ENCODE measurements at places on chromosomes 4 and X.

DNA sequence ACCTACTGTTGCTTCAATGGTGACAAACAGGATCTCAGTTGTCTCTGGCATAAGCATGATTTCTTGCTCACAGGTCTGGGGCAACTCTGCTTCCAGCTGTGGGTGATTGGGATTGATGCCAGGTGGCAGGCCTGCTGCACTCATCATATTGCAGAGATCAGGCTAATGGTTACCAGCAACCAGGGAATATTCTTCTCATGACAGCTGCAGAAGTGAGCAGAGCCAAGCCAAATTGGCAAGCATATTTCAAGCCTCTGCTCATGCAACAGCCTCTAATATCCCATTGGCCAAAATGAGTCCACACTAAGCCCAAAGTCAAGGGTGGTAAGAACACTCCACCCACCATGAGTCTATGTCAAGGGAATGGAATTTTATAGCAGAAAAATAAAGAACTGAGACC, 26.7 kb upstream of the TBC1D19 start:
- no peak for DNase-seq

DNA sequence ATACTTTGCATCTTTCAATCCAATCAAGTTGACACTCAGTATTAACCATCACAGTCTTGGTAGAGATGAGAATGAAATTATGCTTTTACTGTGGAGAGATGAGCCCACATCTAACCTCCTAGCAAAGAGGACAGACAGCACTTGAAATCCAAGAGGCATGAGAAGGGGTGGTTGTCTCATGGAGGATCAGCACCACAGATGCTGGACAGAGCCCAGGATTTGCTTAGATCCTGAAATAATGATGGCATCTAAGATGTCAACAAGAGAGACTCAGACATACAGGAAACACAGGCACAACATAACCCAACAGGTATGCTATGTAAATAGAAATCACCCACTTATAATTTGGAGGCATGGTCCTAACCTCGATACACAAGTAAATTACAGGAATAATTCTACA, 74.3 kb upstream of the VCX2 start:
- DNase-seq, result no peak

- DNase-seq, result no peak
Measured at GRCh38 chr4:118843237-118843636, 7.3 kb upstream of the SEC24D start.

DNA sequence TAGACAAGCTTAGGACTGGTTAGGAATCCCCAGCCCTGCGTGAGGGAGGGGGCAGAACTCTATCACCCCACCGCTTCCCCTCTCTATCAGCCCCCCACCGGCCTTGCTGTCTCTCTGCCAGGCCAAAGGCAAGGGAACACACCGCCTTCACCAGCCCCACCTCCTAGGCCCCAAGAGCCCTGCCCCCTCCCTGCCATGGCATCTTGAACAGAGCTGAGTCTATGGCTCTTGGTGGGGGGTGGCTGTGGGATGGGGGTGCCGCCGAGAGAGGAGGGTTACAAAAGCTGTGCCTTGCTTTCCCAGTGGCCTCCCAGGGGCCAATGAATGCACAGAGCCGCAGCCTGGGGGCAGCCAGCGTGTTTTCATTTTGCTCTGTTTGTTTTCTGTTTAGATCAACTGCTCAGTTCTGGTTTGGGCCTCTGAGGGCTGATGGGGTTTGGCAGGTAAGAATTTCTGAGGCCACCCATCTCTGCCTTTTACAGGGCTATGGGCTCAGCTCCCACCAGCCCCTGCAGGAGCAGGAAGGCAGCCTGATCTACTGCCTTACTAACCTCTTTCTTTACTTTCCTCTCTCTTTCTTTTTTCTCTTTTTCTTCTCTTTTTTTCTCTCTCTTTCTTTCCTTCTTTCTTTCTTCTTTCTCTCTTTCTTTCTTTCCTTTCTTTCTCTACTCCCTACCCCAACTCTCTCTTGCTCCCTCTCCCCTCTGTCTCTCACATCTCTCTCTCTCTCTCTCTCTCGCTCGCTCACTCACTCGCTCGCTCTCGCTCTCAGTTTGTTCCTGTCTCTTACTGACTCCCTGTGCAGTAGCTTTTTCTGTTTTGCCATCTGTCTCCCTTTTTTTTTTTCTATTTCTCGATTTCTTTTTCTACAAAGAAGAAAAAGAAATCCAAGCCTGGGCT, 128.3 kb downstream of the PJA1 start:
- DNase-seq, result no peak

- DNase-seq, result no peak
Measured at GRCh38 chrX:150036181-150036580, 97.9 kb upstream of the EOLA2 start.

- no peak for DNase-seq
Measured at GRCh38 chr4:75015627-75016026, 82.7 kb downstream of the PARM1 start.

GRCh38 chrX:69285401-69285877, 120.2 kb upstream of the PJA1 start:
- no peak for DNase-seq
